PC-3 (cell line): ENCODE measurements at places on chromosomes 3 and 15. TPM values are rescaled to one million over a fixed set of nuclear protein-coding genes. Genes with fewer than 3 reads are reported as not detected.

DNA sequence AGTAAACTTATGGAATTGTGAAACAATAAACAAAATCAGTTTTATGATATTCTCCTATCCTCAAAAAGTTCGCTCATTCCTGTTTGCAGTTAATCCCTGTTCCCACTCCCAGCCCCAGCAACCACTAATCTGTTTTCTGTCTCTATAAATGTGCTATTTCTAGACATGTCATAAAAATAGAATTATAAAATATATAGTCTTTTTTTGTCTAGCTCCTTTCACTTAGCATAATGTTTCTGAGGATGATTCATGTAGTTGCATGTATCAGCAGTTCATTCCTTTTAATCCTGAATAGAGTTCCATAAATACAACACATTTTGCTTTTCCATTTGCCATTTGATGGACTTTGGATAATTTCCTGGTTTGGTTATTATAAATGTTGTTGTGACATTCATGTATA is 140.0 kb downstream of the KCNAB1 start:
- H3K27ac ChIP-seq, result no peak overlapping the region
- peaks cover 35% of the 10 kb centered on the region for H3K27me3 ChIP-seq

- H3K27me3 ChIP-seq, result no peaks in the 10 kb centered on the region
- no peaks in the 10 kb centered on the region for H3K36me3 ChIP-seq
- H3K27ac ChIP-seq, result no peak overlapping the region
- no peaks in the 10 kb centered on the region for H3K4me1 ChIP-seq
- DNase-seq, result no peak
Measured at GRCh38 chr3:140521751-140522445, 156.0 kb upstream of the TRIM42 start.

CDHR4 gene
- total RNA-seq, result not detected in 2 replicates

GRCh38 chr3:100402891-100403290 is 1.6 kb downstream of the LNP1 start:
- H3K27ac ChIP-seq, result peak overlapping the region; percentile 78; the same call in 1 of the 2 replicates
- H3K4me3 ChIP-seq, result peak overlapping the region; percentile 94
- peaks cover 21% of the 10 kb centered on the region for H3K4me1 ChIP-seq
- peaks cover 13% of the 10 kb centered on the region for H3K36me3 ChIP-seq
- no peaks in the 10 kb centered on the region for H3K27me3 ChIP-seq
- no peak for DNase-seq

DNA sequence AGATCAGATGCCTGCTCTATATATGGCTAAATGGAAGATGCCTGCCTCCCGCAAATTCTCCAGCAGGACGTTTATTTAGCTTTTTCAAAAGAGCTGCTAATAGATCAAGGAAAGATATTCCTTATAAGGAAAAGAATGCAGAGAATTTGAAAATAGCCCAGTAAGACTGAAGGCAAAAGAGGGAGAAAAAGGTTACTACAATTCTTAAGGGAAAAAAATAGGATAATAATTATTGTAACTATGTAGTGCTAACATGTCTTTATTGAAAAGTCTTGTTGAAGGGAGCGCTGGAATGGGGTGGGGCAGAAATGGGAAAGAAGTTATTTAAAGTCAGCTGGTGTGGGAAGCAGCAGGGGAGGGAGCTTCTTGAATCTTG is 2.9 kb downstream of the TPM1 start:
- peaks cover 49% of the 10 kb centered on the region for H3K4me1 ChIP-seq
- H3K27me3 ChIP-seq, result no peaks in the 10 kb centered on the region
- H3K36me3 ChIP-seq, result no peaks in the 10 kb centered on the region
- peak overlapping the region; percentile 5; the same call in 1 of the 2 replicates for H3K4me3 ChIP-seq
- no peak for DNase-seq
- no peak overlapping the region for H3K27ac ChIP-seq

DNA sequence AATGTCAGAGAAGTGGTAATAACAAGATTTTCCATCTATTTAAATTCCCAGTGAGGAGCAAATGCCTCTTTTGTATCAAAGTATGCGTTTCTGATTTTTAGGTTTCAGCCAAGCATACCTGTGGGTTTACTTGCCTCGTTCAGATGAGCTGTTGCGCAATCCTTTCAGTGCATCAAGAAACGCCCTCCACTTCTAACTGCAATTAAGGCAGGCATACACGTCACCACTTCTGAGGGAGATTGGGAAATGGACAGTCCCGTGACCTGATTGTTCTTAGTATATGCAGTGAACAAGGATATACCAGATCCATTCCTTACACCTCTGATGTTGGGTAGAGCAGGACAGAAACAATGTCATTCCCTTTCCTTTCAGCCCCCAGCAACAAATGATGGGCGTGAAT is 219.0 kb downstream of the ITPR1 start:
- peaks cover 28% of the 10 kb centered on the region for H3K4me1 ChIP-seq
- no peak overlapping the region for H3K4me3 ChIP-seq
- H3K36me3 ChIP-seq, result no peaks in the 10 kb centered on the region
- no peaks in the 10 kb centered on the region for H3K27me3 ChIP-seq
- peak overlapping the region; percentile 18; the same call in 1 of the 2 replicates for H3K27ac ChIP-seq

LSAMP gene
- total RNA-seq, result 0.15 TPM in 1 of 2 replicates, not detected in the other

ATP13A5 gene
- total RNA-seq, result not detected in 2 replicates

- H3K36me3 ChIP-seq, result no peaks in the 10 kb centered on the region
- H3K4me1 ChIP-seq, result peaks cover 14% of the 10 kb centered on the region
- no peak overlapping the region for H3K27ac ChIP-seq
- H3K4me3 ChIP-seq, result no peak overlapping the region
- peak; percentile 65 for DNase-seq
Measured at GRCh38 chr3:46527239-46527638, 29.5 kb downstream of the RTP3 start.

SEMA3G gene
- 0.77 and 1.6 TPM in 2 replicates for total RNA-seq

ANKRD34C gene
- total RNA-seq, result not detected in 2 replicates

- peaks cover 69% of the 10 kb centered on the region for H3K4me1 ChIP-seq
- H3K36me3 ChIP-seq, result no peaks in the 10 kb centered on the region
- H3K27me3 ChIP-seq, result no peaks in the 10 kb centered on the region
- peak; percentile 75 for DNase-seq
- no peak overlapping the region for H3K4me3 ChIP-seq
Measured at GRCh38 chr3:110810356-110810755, 261.3 kb upstream of the NECTIN3 start.

SPSB4 gene
- not detected in 2 replicates for total RNA-seq

PIGZ gene
- 1.6 and 3.7 TPM in 2 replicates for total RNA-seq

FOXB1 gene
- total RNA-seq, result not detected in 2 replicates

CLDN11 gene
- 32.0 and 38.0 TPM in 2 replicates for total RNA-seq

DNA sequence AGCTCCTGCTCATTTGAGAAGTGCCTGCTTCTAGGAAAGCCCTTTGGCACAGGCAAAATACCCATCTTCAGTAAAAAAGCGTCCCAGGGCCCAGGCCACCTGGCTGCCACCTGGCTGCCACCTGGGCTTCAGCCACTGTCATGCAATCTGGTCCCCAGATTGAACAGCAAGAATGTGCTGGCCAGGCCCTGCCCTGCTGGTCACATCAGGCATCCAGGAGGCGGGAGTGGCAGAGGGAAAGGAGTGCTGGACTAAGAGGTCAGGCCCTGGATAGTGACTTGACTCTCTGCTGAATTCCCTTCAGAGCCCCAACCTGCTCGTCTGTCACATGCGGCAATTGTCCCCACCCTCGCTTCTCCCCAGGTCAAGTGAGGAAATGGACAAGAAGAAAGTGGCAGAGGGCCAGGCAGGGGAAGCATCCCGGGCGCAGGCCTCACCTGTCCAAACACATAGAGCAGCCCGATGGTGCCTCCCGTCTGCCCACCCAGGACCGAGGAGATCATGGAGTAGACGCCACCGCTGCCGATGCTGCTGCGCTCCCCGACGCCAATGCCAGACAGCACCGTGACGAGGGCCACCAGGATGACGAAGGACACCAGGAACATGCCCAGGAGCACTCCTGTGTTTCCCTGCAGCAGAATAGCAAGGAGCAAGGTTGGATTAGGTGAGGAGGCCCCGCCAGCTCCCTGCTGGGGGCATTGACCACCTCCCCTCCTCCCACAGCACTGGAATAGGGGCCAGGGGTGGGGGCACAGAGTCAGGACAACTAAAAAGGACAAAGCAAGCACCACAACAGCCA is 25.5 kb downstream of the SLC12A8 start:
- H3K36me3 ChIP-seq, result no peaks in the 10 kb centered on the region
- no peak overlapping the region for H3K4me3 ChIP-seq
- no peak for DNase-seq
- no peaks in the 10 kb centered on the region for H3K4me1 ChIP-seq

DNA sequence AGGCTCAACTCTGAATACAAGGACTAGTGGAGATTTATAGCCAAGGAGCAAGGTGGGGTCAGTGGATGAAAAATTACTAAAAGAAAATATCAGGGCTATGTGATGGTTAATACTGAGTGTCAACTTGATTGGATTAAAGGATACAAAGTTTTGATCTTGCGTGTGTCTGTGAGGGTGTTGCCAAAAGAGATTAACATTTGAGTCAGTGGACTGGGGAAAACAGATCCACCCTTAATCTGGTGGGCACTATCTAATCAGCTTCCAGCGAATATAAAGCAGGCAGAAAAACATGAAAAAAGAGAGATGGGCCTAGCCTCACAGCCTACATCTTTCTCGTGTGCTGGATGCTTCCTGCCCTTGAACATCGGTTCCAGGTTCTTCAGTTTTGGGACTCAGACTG is 14.4 kb upstream of the SENP7 start:
- no peaks in the 10 kb centered on the region for H3K4me1 ChIP-seq
- H3K4me3 ChIP-seq, result no peak overlapping the region
- H3K27ac ChIP-seq, result no peak overlapping the region
- no peaks in the 10 kb centered on the region for H3K27me3 ChIP-seq
- no peak for DNase-seq

DNA sequence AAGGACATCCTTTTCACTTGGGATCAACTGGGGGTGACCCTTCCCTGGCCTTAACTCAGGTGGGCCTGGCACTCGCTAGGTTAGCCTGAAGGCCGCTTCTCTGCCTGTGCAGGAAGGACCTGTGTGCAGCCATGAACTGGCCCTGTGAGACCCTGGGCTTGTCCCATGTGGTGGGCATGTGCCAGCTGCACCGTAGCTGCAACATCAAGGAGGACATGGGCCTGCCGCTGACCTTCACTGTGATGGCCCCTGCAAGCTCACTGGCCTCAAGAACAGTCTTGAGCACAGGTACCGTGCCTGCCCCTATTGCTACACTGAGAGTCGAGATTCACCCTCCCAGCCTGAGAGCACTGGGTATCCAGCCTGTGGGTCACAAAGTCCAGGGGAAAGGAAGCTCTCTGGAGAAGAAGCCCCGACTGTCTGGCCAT is 43.0 kb downstream of the SAXO2 start:
- no peaks in the 10 kb centered on the region for H3K4me1 ChIP-seq
- no peak overlapping the region for H3K4me3 ChIP-seq
- H3K36me3 ChIP-seq, result no peaks in the 10 kb centered on the region
- H3K27ac ChIP-seq, result no peak overlapping the region

ST3GAL6 gene
- 7.3 and 11.5 TPM in 2 replicates for total RNA-seq

- H3K4me1 ChIP-seq, result peaks cover 56% of the 10 kb centered on the region
- 0 out of 2 replicates have a peak, but pooled peaks cover 2% of the 10 kb centered on the region for H3K36me3 ChIP-seq
- H3K27me3 ChIP-seq, result no peaks in the 10 kb centered on the region
- peak overlapping the region; percentile 56 for H3K4me3 ChIP-seq
Measured at GRCh38 chr15:70701891-70702568, 61.3 kb downstream of the UACA start.
